A549 treated with GW870086 at 1 μM for 4 hours (cell line): ENCODE measurements at places on chromosomes 2 and 18. TPM values are rescaled to one million over a fixed set of nuclear protein-coding genes. Genes with fewer than 3 reads are reported as not detected.

RAB17 gene
- total RNA-seq: 0.16 to 0.71 TPM (median 0.34 TPM) in 5 replicates

CFAP65 gene
- total RNA-seq: 0.14 to 0.21 TPM (median 0.18 TPM) in 4 of 5 replicates, not detected in the other

TDRD15 gene
- not detected in 5 replicates for total RNA-seq

FBXO48 gene
- 0.34 to 0.61 TPM (median 0.52 TPM) in 5 replicates for total RNA-seq

RGPD3 gene
- total RNA-seq: 0.07 to 0.14 TPM (median 0.13 TPM) in 5 replicates

KCNIP3 gene
- total RNA-seq: 1.1 to 1.6 TPM (median 1.3 TPM) in 5 replicates

SERPINB5 gene
- total RNA-seq: 0.07 to 0.13 TPM (median 0.10 TPM) in 4 of 5 replicates, not detected in the other

TTC27 gene
- 24.0 to 27.8 TPM (median 25.1 TPM) in 5 replicates for total RNA-seq

VAMP8 gene
- 15.8 to 18.4 TPM (median 17.3 TPM) in 5 replicates for total RNA-seq

KLF7 gene
- total RNA-seq: 19.5 to 33.2 TPM (median 26.6 TPM) in 5 replicates

DYNC1I2 gene
- 58.0 to 76.6 TPM (median 72.0 TPM) in 5 replicates for total RNA-seq

TMEM200C gene
- not detected in 5 replicates for total RNA-seq

SLC4A5 gene
- 0.11 to 0.47 TPM (median 0.20 TPM) in 5 replicates for total RNA-seq

VIL1 gene
- total RNA-seq: 0.08 to 0.68 TPM (median 0.27 TPM) in 5 replicates

CHST9 gene
- total RNA-seq: 0.03 TPM in 1 of 5 replicates, not detected in the others

TWIST2 gene
- 9.9 to 17.5 TPM (median 16.6 TPM) in 5 replicates for total RNA-seq

MYO7B gene
- 0.11 to 0.29 TPM (median 0.19 TPM) in 4 of 5 replicates, not detected in the other for total RNA-seq

ALMS1 gene
- total RNA-seq: 7.8 to 10.3 TPM (median 8.0 TPM) in 5 replicates

DSG1 gene
- not detected in 5 replicates for total RNA-seq

BMP10 gene
- not detected in 5 replicates for total RNA-seq

LRRC30 gene
- total RNA-seq: not detected in 5 replicates

TMEM150A gene
- total RNA-seq: 11.7 to 15.1 TPM (median 13.9 TPM) in 5 replicates

TNFRSF11A gene
- 8.0 to 12.1 TPM (median 10.1 TPM) in 5 replicates for total RNA-seq

VAMP5 gene
- total RNA-seq: 0.28 to 0.31 TPM in 2 of 5 replicates, not detected in the others

CTNNA2 gene
- 0.14 to 1.5 TPM (median 0.20 TPM) in 5 replicates for total RNA-seq

C2orf74 gene
- 16.0 to 19.5 TPM (median 16.4 TPM) in 5 replicates for total RNA-seq

POMC gene
- not detected in 5 replicates for total RNA-seq

MEP1B gene
- 0.05 TPM in 1 of 5 replicates, not detected in the others for total RNA-seq

CDH2 gene
- 32.4 to 50.6 TPM (median 48.5 TPM) in 5 replicates for total RNA-seq

ALPG gene
- total RNA-seq: 0.24 to 0.47 TPM (median 0.38 TPM) in 5 replicates

FOXI3 gene
- 0.06 TPM in 1 of 5 replicates, not detected in the others for total RNA-seq

NEU2 gene
- not detected in 5 replicates for total RNA-seq

ARHGEF4 gene
- total RNA-seq: 7.6 to 10.6 TPM (median 10.3 TPM) in 5 replicates

CCDC74B gene
- 5.8 to 7.4 TPM (median 6.1 TPM) in 5 replicates for total RNA-seq

ASIC4 gene
- 0.11 to 0.15 TPM (median 0.14 TPM) in 3 of 5 replicates, not detected in the others for total RNA-seq

TUBB8B gene
- not detected in 5 replicates for total RNA-seq

ASB18 gene
- 0.03 TPM in 1 of 5 replicates, not detected in the others for total RNA-seq

ALPI gene
- total RNA-seq: 0.06 to 0.15 TPM in 2 of 5 replicates, not detected in the others

GAL3ST2 gene
- total RNA-seq: 0.10 to 0.34 TPM (median 0.13 TPM) in 5 replicates

LAMA1 gene
- 0.13 to 0.30 TPM (median 0.15 TPM) in 5 replicates for total RNA-seq

ACVR1C gene
- 0.03 to 0.05 TPM in 2 of 5 replicates, not detected in the others for total RNA-seq

SNRNP27 gene
- 45.9 to 79.0 TPM (median 52.2 TPM) in 5 replicates for total RNA-seq

ACOXL gene
- total RNA-seq: not detected in 5 replicates

OSBPL6 gene
- 5.1 to 9.2 TPM (median 7.5 TPM) in 5 replicates for total RNA-seq

LGALSL gene
- total RNA-seq: 11.1 to 13.7 TPM (median 11.9 TPM) in 5 replicates

GCG gene
- total RNA-seq: not detected in 5 replicates

SESTD1 gene
- total RNA-seq: 15.4 to 23.8 TPM (median 21.5 TPM) in 5 replicates

SLC9A2 gene
- total RNA-seq: 2.9 to 3.7 TPM (median 3.1 TPM) in 5 replicates

C2orf15 gene
- total RNA-seq: 0.25 to 0.71 TPM (median 0.47 TPM) in 5 replicates

PRLH gene
- total RNA-seq: not detected in 5 replicates

LOXHD1 gene
- total RNA-seq: not detected in 5 replicates

SERPINB12 gene
- not detected in 5 replicates for total RNA-seq

C2orf80 gene
- not detected in 5 replicates for total RNA-seq

PROC gene
- 4.0 to 4.6 TPM (median 4.2 TPM) in 5 replicates for total RNA-seq

SLC66A2 gene
- 12.9 to 19.7 TPM (median 18.0 TPM) in 5 replicates for total RNA-seq

ANKRD30B gene
- not detected in 5 replicates for total RNA-seq
